ENCODE measurements at places on chromosomes 12 and 14. TPM values are rescaled to one million over a fixed set of nuclear protein-coding genes. Genes with fewer than 3 reads are reported as not detected.

The KRT6B gene
- not detected for total RNA-seq

DNA sequence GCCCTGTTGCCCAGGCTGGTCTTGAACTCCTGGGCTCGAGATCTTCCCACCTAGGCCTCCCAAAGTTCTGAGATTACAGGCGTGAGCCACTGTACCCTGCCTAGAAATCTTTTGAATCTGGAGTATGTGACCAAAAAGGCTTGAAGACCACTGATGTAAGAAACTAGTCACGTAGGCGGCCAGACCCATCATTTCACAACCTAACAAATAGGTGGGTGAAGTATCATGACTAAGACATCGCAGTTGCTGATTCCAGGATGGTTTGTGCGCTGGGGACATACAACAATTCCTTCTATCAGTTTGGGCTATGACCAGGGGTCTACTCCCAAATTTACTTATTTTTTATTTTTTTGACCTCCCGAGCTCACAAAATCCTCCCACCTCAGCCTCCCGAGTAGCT, 11.8 kb upstream of the CDK2AP1 start:
- H3K27ac ChIP-seq: no peak overlapping the region
- no peaks in the 10 kb centered on the region for H3K4me1 ChIP-seq
- H3K27me3 ChIP-seq: no peaks in the 10 kb centered on the region
- H3K4me3 ChIP-seq: no peak overlapping the region

The BDKRB2 gene
- not detected for total RNA-seq

The TAS2R8 gene
- total RNA-seq: not detected

DNA sequence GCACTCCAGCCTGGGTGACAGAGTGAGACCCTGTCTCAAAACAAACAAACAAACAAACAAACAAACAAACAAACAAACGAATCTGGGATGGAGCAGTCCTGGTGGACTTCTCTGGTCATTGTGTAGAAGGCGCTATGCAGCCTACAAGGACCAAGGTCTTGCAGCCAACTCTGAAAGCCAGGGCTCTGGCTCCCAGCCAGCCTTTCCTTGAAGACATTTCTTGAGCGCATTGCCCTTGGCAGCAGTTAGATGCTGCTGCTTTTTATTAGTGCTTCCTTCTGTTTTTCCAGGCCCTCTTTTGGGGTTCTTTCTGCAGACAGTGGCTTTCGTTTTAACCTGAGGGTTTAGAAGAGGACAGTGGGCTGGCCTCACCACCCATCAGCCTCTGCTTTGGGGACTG, 20.2 kb downstream of the CCDC177 start:
- H3K27ac ChIP-seq: no peak overlapping the region
- peaks cover 26% of the 10 kb centered on the region for H3K27me3 ChIP-seq
- H3K36me3 ChIP-seq: no peaks in the 10 kb centered on the region
- no peak overlapping the region for H3K4me3 ChIP-seq

DNA sequence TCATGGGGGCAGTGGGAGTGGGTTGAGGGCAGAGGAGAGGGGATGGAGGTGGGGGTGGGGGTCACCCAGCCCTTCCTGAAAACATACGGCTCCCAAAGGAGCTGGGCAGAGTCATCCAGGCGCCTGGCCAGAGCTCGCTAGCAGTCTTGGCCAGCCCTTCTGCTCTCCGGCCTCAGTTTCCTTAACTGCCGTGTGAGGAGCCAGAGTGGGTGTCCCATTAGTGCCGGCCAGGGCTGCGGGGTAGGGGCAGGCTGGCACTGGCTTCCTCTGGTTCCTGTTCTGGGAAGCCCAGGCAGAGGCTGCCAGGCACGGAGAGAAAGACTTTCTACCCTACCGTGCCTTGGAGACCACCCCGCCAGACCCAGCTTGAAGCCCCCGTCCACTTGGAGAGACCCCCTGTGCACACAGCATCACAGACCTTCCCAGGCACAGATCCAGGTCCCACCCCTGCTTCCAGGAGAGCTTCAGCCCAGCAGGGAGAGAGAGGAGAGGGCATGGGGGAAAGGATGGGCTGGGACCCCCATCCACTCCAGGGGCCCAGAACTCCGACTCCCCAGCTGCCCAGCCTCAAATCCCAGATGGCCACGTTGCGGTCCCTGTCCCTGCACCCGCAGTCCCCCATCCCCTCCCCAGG, 93.3 kb downstream of the RFLNA start:
- H3K4me3 ChIP-seq: peak overlapping the region; percentile 43
- peaks cover 37% of the 10 kb centered on the region for H3K4me1 ChIP-seq
- DNase-seq: no peak
- H3K27me3 ChIP-seq: no peaks in the 10 kb centered on the region
- H3K27ac ChIP-seq: no peak overlapping the region
- H3K36me3 ChIP-seq: peaks cover 2% of the 10 kb centered on the region

DNA sequence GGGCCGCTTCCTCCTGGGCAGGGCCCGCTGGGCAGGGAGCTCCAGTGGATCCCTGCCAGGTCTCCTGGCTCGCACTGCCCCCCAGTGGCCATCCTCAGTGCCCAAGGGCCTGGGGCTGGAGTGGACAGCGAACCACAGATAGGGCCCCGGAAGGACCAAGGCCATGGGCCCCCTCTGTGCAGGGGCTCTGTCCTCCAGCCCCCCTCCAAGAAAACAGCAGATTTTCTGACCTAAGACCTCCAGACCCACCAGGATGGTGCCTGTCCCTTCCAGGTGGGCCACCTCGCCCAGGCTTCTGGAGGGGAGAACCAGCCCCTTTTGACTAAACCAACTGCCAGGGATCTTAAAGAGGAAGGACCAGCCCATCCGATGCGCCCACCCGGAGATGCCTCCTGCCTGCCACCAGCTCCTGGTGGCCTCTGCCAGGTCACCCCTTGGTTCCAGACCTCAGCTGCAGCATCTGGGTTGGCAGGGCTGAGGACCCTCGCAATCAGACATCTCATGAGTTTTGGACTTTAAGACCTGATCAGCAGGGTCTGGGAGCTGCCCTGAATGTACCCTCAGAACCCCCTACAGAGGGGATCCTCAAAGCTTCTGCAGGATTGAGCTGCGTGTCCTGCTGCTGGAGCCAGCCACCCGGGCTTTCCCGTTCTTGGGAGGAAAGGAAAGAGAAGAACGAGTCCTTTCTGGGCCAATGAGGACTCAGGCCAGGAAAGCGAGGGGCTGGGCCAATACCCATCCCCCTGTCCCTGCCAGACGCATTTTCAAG, 325.8 kb upstream of the DIO3 start:
- H3K27me3 ChIP-seq: peaks cover 2% of the 10 kb centered on the region
- DNase-seq: peak; percentile 64
- H3K36me3 ChIP-seq: no peaks in the 10 kb centered on the region
- H3K27ac ChIP-seq: no peak overlapping the region
- H3K4me3 ChIP-seq: no peak overlapping the region

DNA sequence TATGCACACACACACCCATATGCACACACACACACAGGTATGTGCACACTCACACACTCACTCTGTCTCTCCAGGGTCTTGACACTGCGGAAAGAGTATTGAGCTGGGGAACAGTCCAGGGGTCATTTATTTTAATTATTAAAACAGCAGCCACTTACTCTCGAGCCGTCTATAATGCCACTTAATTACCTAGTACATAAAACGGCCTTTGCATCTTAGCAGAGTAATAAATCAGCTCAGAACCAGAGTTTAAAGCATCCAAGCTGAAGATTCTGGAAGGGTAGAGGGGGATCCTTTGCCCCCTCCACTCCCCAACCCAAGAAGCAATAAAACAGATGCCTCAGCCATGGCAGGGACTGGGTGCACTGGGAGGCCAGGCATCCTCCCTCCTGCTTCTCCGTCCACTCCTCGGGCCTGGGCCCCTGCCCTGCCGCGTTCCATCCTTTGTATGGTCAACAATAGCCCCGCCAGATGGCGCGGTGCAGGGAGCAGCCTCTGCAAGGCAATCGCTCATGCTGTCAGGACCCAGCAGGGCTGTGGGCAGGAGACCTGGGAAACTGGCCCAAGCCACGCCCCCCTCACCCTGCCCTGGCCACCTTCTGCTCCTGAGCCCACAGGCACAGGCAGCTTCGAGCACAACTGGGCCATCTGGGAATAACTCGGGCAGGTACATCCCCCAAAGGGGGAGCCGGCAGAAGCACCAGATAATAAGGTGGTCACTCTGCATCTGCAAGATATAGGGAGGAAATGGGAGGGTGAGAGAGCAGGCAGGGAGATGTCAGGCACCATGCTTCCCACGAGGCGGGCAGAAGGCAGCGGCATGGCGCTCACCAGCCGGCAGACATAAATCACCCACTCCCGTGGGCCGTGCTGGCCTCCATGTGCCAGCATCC, 40.9 kb downstream of the CCDC85C start:
- H3K27me3 ChIP-seq: no peaks in the 10 kb centered on the region
- H3K4me1 ChIP-seq: no peaks in the 10 kb centered on the region
- no peak overlapping the region for H3K4me3 ChIP-seq
- no peaks in the 10 kb centered on the region for H3K36me3 ChIP-seq
- no peak overlapping the region for H3K27ac ChIP-seq

DNA sequence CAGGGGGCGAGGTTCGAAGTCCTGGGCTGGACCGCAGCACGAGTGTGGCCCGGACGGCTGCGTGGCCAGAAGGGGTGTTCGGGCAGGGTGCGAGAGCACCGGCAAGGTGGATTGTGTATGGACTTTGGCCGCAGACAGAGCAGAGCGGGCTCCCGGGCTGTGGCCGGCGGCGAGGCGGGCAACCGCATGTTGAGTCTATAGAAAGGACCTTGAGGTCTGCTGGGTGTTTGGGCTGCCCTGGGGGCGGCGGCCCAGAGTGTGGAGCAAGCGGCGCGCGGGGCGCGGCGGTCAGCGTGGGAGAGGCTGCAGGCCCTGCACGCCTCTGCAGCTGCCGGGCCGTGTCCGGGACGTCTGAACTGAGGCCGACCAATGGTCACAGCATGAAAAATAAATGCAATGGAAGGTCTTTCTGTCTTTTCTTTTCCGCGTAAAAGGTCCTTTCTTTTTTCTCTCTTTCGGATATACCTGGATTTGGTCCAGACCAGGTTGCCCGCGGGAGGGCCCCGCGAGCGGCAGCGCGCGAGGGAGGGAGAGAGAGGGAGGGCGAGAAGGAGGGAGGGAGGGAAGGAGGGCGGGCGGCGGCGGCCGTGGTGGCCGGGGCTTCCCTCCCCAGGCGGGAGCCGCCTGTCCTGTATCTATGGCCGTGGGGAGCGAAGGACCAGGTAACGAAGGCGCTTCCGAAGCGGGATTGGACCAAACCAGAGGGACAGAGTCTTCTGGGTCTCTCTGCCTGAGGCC, 5.5 kb upstream of the HOXC9 start:
- no peak for DNase-seq
- peak overlapping the region; percentile 62 for H3K4me3 ChIP-seq
- no peak overlapping the region for H3K27ac ChIP-seq
- peaks cover 41% of the 10 kb centered on the region for H3K4me1 ChIP-seq
- peaks cover 2% of the 10 kb centered on the region for H3K36me3 ChIP-seq
- peaks cover 88% of the 10 kb centered on the region for H3K27me3 ChIP-seq

GRCh38 chr12:52009081-52009751, 2.5 kb downstream of the TAMALIN start:
- peak overlapping the region; percentile 5 for H3K27ac ChIP-seq
- peaks cover 24% of the 10 kb centered on the region for H3K36me3 ChIP-seq
- H3K4me3 ChIP-seq: no peak overlapping the region
- H3K27me3 ChIP-seq: peaks cover 9% of the 10 kb centered on the region
- H3K4me1 ChIP-seq: peaks cover 15% of the 10 kb centered on the region

Data from activated CD8-positive, alpha-beta T cell treated with anti-CD3 and anti-CD28 coated beads for 36 hours (primary cell).